ENCODE measurements at places on chromosomes 11 and 22. TPM values are rescaled to one million over a fixed set of nuclear protein-coding genes. Genes with fewer than 3 reads are reported as not detected.

DNA sequence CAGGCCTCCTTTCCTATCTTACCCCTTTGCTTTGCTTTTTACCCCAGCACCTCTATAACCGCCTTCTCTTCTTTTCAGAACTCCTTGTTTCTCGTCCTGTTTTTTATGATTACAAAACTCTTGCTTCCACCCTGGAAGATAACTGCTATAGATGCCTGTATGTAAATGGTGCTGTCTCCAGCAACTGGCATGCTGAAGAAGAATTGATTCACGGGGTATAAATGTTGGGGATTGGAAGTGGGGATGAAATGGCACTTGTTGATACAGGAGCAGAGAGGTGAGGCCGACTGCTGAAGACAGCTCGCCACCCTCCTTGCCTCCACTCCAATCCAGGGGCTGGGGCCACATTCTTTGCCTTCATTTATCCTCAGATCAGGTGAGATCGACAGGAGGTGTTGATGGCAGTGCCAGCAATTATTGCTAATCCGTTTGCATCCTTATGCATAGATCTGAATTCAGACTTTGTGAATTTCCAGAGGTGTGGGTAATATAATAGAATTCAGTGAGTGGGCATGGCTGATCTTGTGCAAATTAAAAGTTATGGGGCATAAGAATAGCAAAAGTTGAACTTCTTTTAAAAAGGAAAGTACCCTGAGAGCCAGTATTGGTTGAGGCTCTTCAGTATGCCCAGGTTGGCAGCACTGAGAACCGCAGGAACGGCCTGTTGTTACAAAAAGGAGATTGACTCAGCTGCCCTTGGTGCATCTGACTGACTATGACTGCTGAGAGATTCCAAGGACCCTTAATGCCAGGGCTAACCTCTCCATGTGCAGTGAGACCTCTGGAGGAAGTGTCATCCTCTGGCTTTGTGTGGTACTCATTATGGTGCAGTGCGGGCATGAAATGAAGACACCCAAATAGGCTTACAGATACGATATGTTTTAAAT, 5.3 kb downstream of the NEAT1 start:
- H3K27ac ChIP-seq = peak overlapping the region; percentile 97
- peak overlapping the region; percentile 91 for H3K4me3 ChIP-seq
- peak; percentile 51 for DNase-seq
- peaks cover under 1% of the 10 kb centered on the region for H3K27me3 ChIP-seq

DNA sequence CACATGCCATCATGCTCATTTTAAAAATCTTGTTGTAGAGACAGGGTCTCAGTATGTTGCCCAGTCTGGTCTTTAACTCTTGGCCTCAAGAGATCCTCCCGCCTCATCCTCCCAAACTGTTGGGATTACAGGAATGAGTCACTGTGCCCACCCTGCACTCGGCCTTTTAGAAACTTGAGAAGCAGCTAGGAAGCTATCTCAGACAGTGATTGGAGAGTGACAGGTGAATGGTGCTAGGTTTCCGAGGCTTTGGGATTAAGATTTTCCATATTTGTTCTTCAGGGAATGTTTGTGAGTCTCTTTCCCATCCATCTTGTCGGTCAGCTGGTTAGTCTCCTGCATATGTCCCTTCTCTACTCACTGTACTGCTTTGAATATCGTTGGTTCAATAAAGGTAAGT, 10.5 kb downstream of the EI24 start:
- H3K36me3 ChIP-seq = peaks cover 47% of the 10 kb centered on the region
- no peak overlapping the region for H3K4me3 ChIP-seq
- H3K27ac ChIP-seq = no peak overlapping the region
- no peaks in the 10 kb centered on the region for H3K4me1 ChIP-seq
- DNase-seq = no peak

DNA sequence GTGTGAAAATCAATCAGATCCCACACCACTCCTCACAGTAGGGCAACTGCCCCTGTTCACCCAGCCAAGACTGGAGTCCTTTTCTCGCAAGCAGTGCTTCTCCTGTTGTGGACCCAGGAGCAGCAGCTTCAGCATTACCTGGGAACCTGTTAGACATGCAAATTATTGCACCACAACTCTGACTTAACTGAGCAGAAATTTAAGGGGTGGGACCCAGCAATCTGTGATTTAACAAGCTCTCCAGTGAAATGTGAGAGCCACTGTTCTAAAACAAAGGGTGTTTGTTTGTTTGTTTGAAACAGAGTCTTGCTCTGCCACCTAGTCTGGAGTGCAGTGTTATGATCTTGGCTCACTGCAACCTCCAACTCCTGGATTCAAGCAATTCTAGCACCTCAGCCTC, 591.4 kb downstream of the SOX6 start:
- no peak for DNase-seq
- H3K27me3 ChIP-seq = no peaks in the 10 kb centered on the region
- H3K4me1 ChIP-seq = no peaks in the 10 kb centered on the region
- no peak overlapping the region for H3K4me3 ChIP-seq
- no peak overlapping the region for H3K27ac ChIP-seq

Gene APOA1
- total RNA-seq = 0.25 TPM

Gene OR2D2
- not detected for total RNA-seq
